ENCODE measurements at places on chromosomes 4 and X.
A peak's percentile ranks its signal among the peaks of the same experiment; 100 is the strongest.

DNA sequence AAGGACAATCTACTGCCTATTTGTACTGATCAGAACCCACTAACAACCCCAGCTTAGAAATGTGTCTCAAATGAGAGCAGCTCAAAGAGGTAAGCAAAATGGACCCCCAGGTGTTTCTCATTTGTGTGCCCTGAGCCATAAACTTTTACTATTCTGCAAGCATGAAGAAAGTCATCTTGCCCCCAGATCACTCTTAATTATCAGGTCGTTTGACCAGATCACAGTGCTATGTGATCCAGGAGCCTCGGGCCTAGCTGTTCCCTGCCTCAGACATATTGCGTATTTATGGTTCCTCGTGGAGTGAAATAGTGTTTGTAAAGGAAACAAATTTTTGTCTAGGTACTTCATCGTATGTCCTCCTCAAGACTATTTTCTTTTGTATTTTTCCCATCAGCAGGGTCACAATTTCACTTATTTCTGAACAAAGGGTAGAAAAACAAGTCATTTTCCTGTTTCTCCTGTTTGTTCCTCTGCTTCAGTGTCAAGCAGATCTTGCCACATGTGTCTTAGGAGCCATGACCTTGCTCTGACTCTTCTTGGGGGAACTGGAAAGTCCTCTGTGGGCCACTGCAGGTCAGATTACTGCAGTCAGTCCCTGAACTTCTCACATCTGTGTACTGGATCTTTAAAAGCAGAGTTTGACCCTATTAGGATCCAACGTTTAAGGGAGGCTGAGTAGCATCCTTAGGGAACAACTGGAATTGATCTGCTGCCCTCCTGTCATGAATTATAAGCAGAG is 194.9 kb downstream of the PALLD start:
- no peak for DNase-seq

DNA sequence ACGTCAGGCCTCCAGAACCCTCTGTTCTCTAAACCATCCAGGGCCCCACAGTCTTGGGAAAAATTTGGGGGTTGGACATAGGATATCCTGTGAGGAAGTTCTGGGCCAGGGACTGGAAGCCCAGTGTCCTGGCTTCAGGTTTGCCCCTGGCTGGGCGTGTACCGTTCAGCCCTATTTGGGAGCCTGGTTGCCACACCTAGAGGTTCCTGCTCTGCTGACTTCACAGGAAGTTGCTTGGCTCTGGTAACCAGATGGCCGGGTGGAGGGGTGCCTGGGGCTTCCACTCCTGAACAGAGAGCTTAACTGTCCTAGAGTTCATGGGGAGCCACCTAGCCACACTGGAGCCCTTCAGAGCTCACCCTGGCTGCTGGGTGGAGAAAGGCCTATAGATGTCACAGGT is 1.1 kb downstream of the TAFAZZIN start:
- peak; percentile 49 for DNase-seq

DNA sequence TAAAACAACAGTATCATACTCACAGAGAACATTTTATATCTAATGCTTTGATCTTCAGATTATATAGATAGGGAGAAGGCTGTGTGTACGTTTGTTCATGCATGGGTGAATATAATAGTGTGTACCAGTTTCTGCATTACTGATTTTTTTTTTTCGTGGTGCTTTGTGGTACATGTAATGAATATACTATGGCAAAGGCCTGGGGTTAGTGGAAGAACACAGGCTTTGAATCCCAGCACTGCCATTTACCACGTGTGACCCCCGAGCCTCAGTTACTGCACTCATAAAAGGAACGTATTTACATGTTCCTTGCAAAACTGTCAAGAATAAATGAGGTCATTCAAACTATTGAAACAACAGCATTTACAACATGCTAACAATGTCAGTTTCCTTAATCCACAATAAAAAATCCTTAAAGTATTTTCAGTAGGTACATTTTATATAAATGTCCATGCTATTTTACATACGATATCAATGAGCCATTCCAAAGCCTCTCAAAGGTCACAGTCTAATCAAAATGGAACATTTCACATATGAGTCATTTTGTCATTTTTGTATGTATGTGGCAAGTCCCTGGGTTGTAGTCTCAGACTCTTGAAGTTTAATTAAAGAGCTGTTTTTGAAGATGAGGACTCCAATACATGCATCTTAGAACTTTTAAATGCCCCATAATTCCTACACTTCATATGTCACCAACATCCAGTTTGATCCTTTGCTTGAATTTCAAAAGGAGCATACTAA is 242.8 kb downstream of the PPP3CA start:
- DNase-seq = no peak

GRCh38 chr4:2126309-2127043 is 67.3 kb downstream of the NAT8L start:
- DNase-seq = no peak

DNA sequence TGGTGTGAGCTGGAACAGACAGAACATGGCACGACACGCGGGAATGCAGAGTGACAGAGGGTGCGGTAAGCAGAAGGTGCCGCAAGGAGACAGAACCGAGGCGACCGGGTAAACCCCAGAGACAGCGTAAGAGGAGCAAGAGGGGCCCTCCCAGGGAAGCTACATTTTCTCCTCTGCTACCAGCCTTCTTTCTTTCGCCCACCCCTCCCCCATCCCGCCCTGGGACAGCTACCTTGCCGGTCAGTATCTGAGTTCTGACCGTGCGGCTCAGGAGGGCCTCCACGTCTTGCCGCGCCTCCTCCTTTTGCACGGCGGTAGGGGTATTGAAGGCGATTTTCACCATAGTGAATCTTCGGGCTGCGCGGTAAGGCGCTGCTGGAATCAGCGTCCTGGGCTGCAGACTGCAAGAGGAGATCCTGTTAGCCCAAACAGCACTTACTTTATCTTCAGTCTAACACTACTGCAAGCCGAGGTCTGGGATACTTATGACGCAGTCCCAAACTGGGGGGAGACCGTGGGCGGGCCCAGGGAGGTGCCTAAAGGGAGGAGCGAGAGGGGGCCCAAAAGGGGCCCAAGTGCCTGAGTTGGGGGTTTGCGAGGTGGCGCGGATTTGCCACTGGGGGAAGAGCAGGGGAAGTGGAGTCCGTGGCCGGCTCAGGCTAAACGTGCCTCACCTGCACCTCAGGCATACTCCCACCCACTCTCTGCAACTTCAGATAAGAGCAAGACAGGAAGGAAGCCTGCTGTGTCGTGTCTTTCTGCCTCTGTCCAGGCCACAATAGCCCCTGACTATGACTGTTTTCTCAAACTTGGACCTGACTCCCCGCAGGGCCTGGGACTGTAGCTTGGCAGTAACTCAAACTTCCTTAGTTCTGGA is at the start of gene ITM2A:
Gene ITM2A (minus strand): TSS at position 462 of the 877 bp plus-strand sequence. CDS start 119 bp downstream, at position 343.
- no peak for DNase-seq

DNA sequence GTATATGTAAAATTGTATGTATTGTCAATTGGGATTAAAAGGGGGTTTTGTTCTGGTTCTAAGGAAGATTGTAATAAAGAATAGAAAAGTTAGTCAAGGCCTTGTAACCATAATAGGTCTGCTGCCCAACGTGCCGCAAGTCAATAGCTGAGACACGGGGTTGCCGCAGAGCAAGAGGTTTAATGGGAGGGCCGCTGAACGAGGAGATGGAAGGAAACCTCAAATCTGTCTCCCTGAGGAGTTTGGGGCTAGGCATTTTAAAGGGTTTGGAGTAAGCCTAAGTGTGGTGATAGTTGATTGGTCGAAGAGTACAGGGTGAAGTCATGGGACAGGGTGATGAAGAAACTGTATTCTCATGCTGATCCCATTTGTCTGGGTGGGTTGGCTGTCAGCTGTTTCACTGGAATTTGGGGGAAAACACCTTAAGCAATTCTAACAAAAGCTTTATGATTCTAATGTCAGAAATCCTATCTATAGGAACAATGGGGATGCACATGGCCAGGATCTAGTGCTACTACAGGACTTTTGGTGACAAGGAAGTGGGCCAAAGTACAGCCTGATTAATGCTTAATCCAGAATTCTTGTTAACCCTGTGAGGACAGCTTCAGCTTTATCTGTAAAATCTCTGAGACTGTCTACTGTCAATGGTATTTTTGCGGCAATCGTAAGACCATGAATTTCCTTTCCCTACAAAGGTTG is 86.9 kb downstream of the RELL1 start:
- DNase-seq = no peak

GRCh38 chr4:123064390-123064789 is 142.0 kb upstream of the NUDT6 start:
- DNase-seq = no peak

DNA sequence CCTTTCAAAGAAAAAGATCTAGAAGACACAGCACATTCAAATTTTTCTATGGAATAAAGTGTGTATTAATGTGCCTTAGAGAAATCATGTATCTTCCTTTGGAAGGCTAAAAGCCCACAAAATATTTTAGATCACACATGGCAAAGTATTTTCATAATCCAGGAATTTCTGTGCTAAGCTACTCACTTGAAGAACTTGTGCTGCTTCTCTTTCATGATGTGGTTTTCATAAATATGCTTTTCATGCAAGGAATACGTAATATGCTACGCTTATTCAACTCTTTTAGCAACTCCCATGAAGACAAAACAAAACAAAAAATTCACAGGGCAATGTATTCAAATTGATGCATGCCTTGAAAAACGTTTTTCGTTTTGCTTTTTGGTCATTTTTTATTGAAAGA is 125.6 kb downstream of the ARHGAP24 start:
- no peak for DNase-seq

GRCh38 chr4:139550724-139551429 is 5.1 kb downstream of the SETD7 start:
- no peak for DNase-seq

- peak; percentile 23 for DNase-seq
Observed at GRCh38 chrX:103157496-103158316, 57.2 kb upstream of the BEX4 start.

GRCh38 chr4:94483895-94484294 is 32.2 kb downstream of the PDLIM5 start:
- DNase-seq = no peak

- peak; percentile 65 for DNase-seq
Observed at GRCh38 chrX:133923113-133923512, 62.3 kb downstream of the GPC3 start.

GRCh38 chr4:78665216-78665770 is 110.9 kb upstream of the BMP2K start:
- DNase-seq = no peak

DNA sequence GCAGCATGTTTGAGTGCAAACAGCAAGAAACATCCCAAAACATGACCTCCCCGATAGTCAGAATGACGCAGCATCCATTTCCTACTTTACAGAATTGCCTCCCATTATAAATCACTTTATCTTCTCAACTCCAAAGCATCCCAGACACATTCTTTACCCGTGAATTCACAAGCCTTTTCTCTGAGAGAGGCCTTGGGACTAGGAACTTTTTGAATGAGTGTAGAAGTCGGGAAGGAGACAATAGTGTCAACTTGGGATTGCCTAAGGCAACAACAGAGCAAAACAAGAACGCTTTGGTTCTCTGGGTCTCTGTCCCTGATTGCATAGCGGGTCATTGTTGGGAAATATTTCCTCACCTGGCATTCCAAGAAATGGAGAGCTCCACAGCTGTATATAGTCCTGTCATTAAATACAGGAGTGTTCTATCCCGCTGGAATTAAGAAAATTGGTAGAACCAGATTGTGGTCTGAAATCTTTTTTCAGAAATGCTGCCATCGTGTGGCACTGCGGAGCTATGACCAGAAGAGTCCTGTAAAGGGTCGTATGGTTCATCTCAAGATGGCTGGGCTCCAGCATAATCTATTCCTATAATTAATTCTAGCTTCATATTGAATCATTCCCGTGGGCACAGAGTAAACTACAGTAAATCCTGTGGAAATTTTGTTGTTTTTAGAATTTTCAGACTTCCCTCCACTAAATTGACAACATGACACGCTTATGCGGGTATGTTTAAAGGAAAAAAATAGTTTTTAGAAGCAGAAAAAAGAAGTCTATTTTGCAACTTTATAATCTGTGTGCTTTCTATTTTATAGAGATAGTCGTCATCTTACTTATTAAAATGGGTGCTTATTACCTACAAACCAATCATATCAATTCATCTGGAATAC is 2.0 kb upstream of the SPP1 start:
- peak; percentile 56 for DNase-seq

GRCh38 chr4:169159624-169160171 is 111.1 kb downstream of the SH3RF1 start:
- no peak for DNase-seq

- no peak for DNase-seq
Observed at GRCh38 chr4:164718827-164719226, 35.1 kb upstream of the SMIM31 start.

DNA sequence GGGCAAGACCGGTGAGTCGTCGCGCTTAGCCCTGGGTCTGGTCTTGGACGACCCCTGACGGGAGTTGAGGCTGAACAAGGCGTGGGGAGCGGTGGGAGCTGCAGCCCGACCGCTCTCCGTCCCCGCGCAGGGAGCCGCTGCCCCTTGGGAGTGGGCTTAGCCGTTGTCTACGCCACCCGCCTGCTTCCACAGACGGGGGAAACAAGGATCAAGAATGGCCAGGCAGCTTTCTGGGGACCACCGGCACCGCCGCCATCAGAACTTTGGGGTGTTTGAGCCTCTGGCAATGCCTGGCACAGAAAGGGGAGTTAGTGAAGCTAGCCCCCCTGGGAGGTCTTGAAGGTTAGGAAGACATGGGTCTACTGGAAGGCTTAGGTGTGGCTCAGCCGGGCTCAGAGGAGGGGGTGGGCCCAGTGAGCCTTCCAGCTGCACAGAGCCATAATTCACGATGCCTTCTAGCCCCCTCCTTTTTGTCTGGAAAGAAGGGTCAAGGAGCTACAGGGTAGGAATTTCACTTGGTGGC is 583 bp downstream of the RASL11B start:
- no peak for DNase-seq

GRCh38 chr4:163623787-163624186 is 129.3 kb downstream of the TMA16 start:
- DNase-seq = no peak

DNA sequence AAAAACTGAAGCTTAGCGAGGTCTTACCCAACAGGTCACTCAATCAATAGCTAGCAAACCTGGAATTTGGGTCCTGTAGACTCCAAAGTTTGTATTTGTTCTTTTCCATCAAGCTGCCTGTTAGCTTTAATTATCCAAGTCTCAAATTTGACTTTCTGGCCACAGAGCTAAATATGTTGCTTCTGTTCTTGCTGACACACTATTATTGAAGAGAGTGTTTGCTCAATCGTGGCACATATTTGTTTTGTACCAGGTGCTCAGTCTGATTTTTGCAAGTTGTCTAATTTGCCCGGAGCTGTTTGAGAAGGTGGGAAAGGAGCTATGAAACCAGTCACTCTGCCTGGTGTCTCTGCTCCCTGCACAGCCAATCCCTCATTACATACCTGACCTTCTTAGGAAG is 41.7 kb upstream of the FRMD7 start:
- no peak for DNase-seq

- DNase-seq = no peak
Observed at GRCh38 chr4:38917481-38918025, 49.9 kb downstream of the FAM114A1 start.

- no peak for DNase-seq
Observed at GRCh38 chr4:183855323-183856190, 49.5 kb upstream of the STOX2 start.

GRCh38 chr4:102339018-102339417 is 6.3 kb downstream of the SLC39A8 start:
- no peak for DNase-seq
